Stimulated activated effector memory CD8-positive, alpha-beta T cell treated with anti-CD3 and anti-CD28 coated beads, Interleukin-12 subunit alpha, Interleukin-12 subunit beta, amount 100 ng/mL, for 72 hours (primary cell): ENCODE measurements at places on chromosomes 3 and 15.

- DNase-seq, result peak; percentile 22
Measured at GRCh38 chr15:65862682-65863081, 6.6 kb upstream of the RAB11A start.

- no peak for DNase-seq
Measured at GRCh38 chr3:124248471-124249028, 256.6 kb upstream of the ROPN1 start.

DNA sequence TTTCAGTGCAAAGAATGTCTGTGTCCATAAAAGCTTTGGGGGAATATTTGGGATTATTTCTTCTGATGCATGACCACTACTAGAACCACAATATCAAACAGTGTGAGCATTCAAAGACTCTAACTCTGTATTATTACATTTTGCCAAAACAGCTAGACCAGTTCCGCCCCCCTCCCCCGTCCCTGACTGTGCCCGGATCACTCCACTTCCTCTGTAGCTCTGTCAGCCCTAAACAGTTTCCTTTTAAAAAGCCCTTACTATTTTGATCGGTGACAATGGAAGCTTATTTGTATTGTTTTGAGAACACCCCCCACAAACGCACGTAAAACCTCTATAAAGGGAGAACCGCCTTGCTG lies 36.6 kb upstream of the EPHB3 start:
- DNase-seq, result no peak

DNA sequence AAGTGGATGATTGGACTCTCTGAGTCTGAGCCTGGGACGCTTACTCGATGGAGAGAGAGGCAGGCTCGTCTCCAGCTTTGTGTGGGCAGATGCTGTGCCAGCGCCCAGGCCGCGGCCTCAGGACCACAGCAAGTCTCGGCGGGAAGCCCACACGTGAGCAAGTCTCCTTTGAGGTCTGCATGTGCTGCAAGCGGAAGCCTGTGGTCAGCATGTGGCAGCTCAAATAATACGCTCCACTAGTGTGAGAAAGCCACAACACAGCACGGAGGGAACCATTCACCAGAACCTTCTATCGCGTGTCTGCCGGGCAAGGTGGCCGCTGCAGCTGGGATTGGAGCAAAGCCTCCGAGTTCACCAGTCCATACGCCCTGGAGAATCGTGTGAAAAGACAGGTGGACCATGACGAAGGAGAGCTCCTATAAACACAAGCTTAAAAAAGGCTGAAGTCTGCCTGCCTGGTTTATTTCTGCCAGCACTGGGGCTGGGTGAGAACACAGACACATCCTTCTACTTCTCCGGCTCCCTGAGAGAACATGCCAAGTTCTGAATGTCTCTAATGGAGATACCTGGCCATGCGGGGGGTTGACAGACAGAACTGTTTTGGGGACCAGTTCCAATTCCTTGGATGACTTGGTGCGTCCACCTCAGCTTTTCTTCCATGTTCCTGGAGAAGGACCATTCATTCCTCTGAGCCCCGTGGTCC lies 82.0 kb upstream of the LRIG1 start:
- peak; percentile 53 for DNase-seq

DNA sequence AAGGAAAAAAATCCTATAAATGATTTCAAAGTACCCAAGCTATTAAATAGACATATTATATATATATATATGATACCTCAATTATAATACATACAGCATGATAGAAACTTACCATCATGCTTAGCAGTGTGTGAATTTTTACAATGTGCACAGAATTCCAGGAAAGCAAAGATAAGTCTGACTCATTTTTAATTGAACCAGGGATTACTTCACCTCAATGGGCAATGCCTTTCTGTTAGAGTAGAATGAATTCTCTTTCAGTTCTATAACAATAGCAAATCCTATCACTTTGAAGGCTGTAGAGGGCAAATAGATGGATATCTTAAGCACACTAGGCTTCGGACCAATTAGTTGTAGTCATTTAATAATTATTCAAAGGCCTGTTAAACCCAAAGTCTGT lies 54.8 kb upstream of the P3H2 start:
- no peak for DNase-seq

- no peak for DNase-seq
Measured at GRCh38 chr3:88712552-88712951, 394.9 kb upstream of the EPHA3 start.

GRCh38 chr3:2713923-2714322 lies 396.3 kb downstream of the IL5RA start:
- no peak for DNase-seq

- DNase-seq, result peak; percentile 21
Measured at GRCh38 chr3:71010726-71011455, 572.6 kb downstream of the FOXP1 start.

DNA sequence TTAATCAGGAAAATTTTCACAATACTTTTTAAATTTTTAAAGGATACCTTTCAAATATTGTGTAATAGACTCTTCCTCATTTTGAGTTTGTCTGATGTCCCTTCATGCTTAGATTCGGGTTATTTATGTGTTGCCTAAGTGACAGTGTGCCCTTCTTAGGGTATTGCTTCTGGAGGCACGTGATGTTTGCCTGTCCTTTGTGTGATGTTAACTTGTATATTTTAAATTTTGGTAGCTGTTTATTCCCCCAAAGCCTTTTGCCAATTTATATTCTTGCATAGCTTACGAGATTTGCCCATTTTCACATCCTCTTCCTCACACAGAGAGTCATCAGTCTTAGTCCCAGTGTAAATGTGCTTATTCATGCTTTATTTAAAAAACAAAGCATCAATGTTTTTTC lies 433.1 kb downstream of the EPHB1 start:
- no peak for DNase-seq

GRCh38 chr3:122253581-122253980 lies 70.1 kb downstream of the CASR start:
- DNase-seq, result no peak

DNA sequence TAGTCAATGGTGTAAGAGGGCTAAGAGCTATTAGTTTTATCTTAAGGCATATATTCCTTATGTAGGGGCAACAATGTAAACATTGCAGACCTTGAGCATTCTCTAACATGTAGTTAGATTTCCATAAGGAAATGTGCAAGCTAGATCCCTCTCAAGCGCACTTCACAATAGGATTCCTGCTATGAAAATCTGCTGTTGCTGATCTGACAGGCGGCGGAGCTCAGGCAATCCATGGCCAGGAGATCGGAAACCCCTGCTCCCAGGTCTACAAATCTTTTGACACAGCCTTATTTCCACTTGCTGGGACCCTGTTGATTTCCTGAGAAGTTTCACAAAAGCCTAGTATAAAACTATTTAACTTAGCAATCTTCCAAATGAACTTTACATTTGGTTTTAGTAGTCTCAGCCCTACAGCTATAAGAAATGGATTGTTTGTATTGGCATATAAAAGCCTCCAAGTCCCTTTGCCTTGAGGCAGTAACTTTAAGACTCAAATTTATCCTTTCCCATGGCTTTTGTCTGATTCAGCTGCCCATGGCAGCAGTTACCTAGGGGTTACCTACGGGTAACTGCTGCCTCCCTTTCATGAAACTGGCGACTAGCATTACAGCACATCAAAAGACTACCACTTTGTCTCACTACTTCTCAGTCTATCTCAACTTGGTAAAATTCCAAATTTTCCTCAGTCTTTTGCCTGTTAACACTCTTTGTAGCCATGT lies 22.7 kb downstream of the TRA2B start:
- DNase-seq, result no peak

DNA sequence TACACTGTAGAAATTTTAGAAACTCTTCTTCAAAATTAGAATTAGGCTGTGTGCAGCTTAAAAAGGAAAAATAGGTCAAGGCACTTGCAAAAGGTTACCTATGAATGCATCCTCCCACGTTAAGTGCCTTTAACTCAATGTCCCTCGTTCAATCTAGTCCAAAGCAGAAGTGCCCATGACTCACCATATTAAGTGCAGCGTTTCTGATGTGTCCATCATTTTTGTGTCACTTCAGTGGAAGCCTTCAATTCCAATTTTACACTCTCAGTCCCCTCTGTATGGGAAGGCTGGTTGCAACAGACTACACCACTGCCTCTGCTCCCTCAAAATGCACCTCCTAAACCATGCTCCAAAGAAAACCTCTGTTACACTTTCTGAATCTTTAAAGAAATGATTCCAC lies 53.4 kb downstream of the FOXB1 start:
- no peak for DNase-seq

DNA sequence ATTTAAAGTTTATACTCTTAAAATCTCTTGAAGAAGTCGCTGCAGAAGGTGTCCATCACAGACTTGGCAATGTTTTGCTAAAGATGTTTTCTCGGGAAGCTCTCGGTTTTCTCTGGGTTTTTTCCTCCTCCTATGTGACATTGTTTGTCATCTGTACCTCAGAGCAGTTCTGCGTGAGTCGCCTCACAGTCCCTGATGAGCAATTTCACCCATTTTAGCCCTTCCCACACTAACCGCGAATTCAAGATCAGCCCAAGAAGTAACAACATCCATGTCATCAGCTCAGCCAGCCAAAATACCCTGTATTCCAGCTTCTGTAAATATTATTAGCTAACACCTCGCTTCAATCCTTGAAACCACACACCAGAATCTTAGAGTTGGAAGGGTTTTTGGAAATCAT lies 224.3 kb upstream of the SETMAR start:
- DNase-seq, result no peak

DNA sequence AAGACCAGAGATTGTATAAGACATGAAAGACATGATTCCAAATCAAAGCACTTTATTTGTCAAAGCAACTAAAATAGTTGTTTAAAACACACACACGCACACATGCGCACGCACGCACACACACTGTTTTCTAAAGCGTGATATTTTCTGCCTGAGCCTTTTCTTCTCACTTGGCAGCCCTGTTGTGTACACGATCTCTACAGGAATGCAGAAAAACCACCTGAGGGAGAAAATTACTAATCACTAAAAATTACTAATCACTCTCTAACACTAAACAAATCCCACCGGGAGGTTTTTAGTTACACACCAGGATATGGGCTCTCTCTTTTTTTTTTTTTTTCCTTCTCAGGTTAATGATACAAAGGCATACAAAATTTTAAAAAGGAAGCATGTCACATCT lies 160.1 kb upstream of the ATP11B start:
- no peak for DNase-seq

- DNase-seq, result no peak
Measured at GRCh38 chr3:127819086-127819485, 3.2 kb downstream of the MGLL start.

GRCh38 chr15:75090388-75090734 lies 67.0 kb downstream of the PPCDC start:
- no peak for DNase-seq
